ENCODE measurements at places on chromosomes 7 and 10.

DNA sequence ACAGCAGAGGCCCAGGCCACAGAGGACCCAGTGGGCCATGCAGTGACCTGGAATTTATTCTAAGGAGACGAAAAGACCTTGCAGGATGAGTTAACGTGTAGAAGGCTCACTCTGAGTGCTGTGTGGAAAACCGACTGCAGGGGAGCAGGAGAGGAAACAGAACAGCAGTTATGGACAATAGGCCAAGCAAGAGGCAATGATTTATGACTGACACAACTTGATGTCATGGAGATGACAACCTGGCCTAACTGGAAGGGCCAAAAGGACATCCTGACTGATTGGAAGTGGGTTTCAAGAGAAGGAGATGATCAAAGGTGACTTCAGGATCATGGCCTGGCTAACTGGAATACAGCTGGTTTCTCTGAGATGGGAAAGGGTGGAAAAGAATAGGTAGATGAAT is 70.2 kb upstream of the RAPGEF5 start:
- DNase-seq = no peak

DNA sequence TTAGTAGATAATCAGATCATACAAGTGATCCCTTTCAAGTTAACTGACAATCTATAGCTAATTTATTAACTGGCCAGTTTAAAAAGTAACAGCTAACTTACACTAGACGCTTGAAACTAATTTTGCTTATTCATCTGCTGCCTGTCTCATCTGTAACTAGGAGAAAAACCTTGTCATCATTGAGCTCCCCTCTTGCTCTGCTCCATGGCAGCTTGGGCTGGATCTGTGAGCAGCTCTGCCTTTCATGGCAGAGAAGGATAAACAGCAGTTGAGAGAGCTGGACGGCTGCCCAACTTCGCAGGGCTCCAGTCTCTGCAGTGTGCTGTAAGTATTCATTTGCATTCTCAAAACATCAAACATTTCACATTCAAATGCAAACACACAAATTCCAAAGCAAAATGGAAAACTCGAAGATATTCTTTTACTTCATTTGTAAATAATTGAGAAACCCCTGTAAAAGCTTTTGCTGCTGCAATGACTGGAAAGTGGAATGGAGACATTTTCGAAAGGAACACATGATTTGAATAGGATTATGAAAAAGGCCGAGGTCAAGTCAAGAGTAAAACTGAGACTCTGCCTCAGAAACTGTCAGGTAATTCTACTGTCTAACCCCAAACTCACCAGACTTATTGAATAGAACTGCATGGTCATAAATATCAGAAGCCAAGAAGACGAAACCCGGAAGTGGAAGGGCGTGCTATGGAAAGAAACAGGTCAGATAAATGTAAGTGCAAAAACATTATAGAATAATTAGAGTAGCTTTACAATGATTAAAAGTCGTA is 17.6 kb downstream of the SLC35B4 start:
- no peak for DNase-seq

DNA sequence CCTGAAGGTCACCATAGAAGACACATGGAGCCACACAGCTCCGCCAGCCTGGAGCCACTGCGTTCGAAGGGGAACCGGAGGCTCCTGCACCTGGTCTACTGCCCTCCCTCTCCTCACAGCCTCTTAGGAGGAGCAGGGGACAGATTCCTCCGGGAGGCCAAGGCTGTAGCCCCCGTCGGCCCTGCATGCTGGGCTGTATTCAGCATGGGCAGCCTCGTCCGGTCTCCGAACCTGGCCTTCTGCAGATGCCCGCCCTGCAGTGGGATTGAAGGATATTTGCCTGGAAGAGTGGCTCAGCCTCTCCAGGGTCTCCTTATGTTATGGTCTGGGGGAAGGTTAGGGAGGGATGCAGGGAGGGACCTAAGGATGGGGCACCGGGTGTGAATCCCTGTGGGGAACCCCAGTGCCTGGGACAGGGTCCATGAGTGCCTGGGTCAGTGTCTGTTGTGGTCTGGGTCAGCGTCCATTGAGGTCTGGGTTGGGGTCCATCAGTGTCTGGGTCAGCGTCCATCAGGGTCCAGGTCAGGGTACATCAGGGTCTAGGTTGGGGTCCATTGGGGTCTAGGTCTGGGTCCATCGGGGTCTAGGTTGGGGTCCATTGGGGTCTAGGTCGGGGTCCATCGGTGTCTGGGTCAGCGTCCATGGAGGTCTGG is 13.0 kb upstream of the SCART1 start:
- no peak for DNase-seq

DNA sequence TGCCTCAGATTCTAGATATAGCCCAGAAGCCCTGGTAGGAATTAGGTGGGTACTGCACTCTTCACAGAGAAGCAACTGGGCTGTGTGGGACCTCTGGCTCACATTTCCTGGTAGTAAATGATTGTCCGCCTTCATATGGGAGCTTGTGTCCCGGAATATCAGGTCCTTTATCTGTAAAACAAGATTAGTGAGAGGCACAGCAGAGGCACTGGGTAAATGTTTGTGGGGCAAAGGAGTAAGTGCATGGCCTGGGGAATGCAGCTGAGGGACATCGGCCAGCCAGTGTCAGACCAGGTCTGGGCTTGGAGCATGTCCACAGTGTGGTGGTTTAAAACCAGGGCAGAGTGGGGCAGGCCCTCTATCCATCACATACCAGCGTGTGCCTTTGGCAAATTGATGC is 323.3 kb upstream of the ZMIZ1 start:
- no peak for DNase-seq

DNA sequence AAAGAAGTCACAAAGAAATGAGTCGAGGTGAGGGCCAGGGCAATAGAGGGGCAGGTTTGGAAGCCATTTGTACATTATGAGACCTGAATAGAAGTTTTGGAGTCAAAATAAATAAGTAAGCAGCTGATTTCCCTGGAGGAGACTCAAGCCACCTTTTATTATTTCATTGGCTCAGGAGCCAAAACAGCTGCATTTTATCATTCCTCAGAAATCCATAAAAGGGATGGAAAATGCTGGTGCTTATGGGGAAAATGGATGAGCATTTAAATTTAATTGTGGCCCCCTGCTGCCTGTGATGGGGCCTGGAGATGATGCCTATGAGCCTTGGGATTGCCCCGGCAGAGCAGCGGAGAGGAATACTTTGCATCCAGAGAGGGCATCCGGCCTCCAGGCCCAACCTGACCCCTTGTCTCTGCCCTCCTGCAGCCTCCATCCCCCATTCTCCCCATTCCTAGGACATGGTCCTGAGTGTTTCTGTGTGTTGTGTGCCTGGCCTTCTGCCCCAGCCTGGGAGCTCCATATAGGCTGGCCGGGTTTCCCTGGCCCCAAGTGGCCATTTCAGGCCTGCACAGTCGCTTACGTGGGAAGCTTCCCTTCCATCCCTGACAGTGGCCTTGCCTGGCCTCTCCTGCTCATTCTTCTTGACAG is 296.8 kb upstream of the ZMIZ1 start:
- DNase-seq = no peak

DNA sequence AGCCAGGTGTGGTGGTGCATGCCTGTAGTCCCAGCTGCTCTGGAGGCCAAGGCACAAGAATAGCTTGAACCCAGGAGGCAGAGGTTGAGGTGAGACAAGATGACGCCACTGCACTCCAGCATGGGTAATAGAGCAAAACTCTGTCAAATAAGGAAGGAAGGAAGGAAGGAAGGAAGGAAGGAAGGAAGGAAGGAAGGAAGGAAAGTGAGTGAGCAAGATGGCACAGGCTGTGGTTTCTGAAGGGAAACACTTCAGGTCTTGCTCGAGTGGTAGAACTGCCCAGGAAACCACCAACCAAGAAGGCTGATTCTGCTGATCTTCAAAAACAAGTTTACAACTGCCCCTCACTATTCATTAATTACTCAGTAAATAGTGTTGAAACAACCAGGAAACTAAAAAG is 45.2 kb downstream of the EZH2 start:
- peak; percentile 25 for DNase-seq

GRCh38 chr7:33201821-33202220 is 72.5 kb downstream of the BBS9 start:
- no peak for DNase-seq

GRCh38 chr7:159042581-159043101 is 102.0 kb downstream of the VIPR2 start:
- no peak for DNase-seq

- no peak for DNase-seq
Observed at GRCh38 chr7:46930366-46930765, 651.5 kb downstream of the TNS3 start.

DNA sequence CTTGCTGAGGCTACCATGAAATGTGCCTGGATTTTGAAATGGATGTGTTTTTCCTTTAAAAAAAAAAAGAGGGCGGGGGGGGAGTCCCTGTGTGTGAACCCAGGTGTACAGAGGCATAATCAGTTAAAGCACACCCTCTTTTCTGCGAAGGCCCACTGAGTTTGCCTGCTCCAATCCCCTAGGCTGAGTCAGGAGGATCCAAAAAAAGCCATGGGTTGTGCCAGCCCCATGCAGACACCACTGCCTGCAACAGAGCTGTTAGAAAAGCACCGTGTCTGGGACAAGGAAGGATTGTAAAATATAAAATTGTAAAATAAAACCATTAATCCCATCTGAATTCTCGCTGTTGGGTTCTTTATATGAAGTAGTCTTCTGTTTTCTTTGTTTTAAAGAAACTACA is 217.9 kb downstream of the ADAM12 start:
- no peak for DNase-seq

DNA sequence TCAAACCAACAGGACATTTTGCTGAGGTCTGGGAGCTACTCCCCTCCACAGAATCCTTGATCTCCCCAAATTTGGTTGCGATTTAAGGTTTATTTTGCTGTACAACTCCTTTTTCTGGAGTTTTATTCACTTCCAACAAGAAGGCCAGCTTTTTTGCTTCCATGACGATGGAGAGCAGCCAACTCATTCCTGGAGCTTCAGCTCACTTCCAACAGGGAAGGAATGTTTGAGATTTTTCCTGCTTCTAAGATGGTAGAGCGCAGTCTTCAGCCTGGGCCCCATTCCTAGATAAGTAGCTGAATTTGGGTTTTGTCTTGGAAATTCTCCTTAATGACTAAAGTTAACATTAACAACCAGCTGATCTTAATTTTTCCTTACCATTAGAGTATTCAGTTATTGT is 30.9 kb upstream of the CREB3L2 start:
- DNase-seq = no peak

- no peak for DNase-seq
Observed at GRCh38 chr7:106566672-106567071, 94.3 kb downstream of the CCDC71L start.

DNA sequence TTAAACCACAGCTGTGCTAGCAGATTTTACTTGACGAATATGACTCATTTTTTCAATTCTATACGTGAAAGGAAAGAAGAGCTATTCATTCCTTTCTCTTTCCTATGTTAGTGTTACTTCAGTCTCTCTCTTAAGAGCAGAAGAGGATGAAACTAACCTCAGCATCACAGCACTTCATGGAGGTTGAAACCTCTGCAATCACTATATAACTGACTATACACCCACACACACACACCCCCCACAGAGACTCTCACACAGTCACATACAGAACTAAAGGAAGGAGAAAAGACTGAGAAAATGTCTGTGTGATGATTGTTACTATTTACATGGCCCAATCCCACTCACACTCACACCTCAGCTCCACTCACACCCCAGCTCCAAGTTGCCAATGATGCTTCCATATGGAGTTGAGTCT is 104.2 kb downstream of the KIF20B start:
- no peak for DNase-seq

DNA sequence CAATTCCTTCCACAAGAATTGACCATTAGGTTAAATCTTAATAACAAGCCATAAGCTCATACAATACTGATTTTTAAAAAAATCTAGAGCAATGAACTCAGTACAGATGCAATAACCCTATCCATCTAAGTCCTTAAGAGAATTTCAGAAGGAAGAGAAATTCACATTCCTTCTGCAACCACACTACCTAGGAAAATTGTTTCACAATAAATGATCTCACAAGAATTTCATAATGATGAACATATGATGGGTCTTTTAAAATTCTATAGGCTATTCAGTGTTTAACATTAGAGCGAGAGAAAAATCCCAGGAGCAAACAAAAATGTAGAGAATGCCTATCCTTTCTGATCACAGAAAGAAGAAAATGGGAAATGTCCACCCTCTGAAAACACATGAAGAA is 70.0 kb upstream of the MAGI2 start:
- no peak for DNase-seq

- DNase-seq = no peak
Observed at GRCh38 chr10:62268027-62268398, 631 bp downstream of the RTKN2 start.

GRCh38 chr10:6101181-6101580 is 12.3 kb downstream of the RBM17 start:
- no peak for DNase-seq

- DNase-seq = no peak
Observed at GRCh38 chr7:106459397-106460072, 174.8 kb upstream of the NAMPT start.

GRCh38 chr10:106500041-106500924 is 664.2 kb downstream of the SORCS1 start:
- DNase-seq = no peak

GRCh38 chr10:112231602-112232400 is 48.2 kb upstream of the GPAM start:
- no peak for DNase-seq

DNA sequence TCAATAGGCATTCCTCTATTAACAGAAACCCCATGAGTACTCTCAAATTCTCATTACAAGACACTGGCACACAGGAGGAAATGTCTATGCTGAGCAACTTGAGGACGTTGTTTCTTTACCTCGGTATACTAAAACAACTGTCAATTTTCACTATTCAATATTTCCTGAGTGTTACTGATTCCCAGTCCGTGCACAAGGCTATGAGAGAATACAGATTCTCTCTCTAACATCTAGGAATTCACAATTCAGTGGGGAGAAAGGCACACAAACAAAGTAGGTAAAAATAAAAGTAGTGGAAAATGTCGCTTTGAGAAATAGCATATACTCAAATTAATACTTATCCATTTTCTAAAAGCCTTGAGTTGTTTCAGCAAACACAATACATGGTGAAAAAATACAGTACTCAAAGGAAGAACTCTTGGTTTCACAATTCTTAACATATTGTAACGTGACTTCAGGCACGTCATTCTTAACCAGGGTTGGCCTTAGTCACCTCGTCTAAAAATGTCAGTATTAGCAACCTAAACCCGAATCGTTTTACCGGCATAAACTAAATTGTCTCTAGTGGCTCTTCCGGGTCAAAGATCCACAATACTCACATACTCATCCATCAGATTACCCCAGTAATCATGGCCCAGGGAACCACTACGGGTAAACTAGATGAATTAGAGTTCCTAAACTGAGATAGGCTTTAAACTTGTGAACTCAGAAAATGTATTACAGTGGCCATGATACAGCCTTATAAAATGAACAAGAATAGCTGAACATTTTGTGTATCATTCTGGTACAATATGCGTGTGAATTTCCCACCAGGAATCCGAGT is 1.5 kb downstream of the IPMK start:
- DNase-seq = peak; percentile 21
